Stimulated activated CD8-positive, alpha-beta memory T cell treated with anti-CD3 and anti-CD28 coated beads, Interleukin-7, amount 100 ng/mL, for 4 hours (primary cell): ENCODE measurements at places on chromosomes 7 and 10.

- no peak for DNase-seq
Observed at GRCh38 chr10:61097026-61097425, 153.0 kb upstream of the RHOBTB1 start.

- no peak for DNase-seq
Observed at GRCh38 chr10:112957640-112958092, 7.6 kb downstream of the TCF7L2 start.

DNA sequence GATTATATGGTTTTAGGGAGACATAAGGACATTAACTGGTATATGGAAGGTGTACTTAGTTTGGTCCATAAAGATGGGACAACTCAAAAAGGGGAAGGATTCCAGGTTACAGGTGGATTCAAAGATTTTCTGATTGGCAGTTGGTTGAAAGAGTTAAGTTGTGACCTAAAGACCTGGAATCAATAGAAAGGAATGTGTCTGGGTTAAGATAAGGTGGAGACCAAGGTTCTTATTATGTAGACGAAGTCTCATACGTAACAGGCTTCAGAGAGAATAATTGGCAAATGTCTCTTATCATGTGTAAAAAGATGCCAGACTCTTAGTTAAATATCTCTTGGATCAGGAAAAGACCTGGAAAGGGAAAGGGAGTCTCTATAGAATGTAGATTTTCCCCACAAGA lies 1.0 kb upstream of the TRDMT1 start:
- DNase-seq: no peak

DNA sequence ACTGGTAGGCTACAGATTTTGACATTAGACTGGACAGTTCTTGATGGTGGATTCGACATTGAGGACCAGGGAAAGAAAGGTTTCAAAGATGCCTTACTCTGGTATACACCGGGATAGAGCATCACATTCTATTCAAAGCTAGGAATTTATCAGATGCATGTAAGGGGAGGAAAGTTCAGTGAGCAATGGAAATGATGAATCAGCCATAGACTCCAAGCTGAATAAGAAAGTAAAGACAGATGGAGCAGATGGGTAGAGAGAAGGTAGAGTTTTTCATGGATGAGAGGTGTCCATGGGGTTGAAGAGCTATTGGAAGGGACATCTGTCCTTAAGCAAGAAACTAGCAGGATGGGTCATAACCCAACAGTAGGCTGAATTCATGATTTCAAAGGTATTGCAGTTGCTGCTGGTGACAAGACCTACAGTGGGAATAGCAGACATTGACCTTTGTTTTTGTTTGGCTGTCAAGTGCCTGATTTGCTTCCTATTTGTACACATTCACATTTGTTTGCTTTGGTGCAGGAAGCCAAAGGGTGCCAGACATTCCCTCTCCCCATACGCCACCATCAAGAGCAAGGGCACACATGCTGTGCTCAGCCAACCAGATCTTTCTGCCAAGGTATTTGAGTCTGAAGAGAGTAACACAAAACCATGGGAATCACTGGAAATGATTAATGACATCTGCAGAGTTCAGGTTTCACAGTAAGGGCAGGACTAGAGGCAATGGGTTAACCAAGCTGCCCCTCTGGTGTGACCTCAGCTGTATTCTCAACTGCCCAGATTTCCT lies 8.6 kb upstream of the CACUL1 start:
- DNase-seq: no peak

GRCh38 chr7:40234046-40234445 lies 99.2 kb downstream of the SUGCT start:
- DNase-seq: no peak

- no peak for DNase-seq
Observed at GRCh38 chr10:118960157-118961090, 69.1 kb upstream of the NANOS1 start.

DNA sequence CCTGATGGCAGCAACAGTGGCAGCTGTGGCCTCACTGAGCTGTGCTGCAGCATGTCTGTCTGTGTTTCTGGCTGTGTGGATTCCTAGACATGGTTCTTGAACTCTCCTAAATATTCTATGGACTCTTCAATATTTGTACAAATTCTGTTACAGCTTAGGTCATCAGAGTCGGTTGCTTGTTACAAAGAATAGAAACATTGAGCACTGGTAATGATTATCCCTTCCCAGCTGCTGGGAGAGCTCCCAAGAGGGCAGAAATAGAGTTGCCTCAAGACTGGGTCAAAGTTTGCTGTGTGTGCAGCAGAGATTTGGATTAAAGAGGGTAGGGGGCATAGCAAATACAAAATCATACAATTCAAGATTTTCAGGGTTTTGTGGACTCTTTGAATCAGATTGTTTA lies 337.1 kb upstream of the AKR1E2 start:
- DNase-seq: no peak
